Effector CD4-positive, alpha-beta T cell (primary cell): ENCODE measurements at places on chromosomes 1 and 21.

- no peak for DNase-seq
Observed at GRCh38 chr1:227792216-227793078, 23.0 kb upstream of the PRSS38 start.

DNA sequence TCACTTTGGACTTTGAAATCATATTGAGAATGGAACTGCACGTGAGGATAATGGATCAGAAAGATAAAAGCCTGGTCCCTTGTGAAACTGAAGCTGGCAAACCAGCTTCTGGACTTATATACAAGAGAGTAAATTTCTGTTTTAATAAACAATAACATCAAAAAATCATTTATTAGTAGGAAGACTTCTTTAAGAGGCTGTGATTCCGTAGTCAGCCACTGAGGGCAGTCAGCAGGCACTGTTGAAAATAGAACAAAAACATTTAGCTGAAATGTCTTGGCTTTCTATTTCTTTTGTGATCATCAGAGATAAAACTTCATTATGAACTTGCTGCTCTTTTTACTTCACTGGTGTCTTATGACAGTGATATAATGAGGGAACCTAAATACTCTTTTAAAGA lies 489.4 kb downstream of the PCP4 start:
- DNase-seq: no peak

GRCh38 chr1:17244821-17245740 lies 3.8 kb upstream of the PADI3 start:
- DNase-seq: no peak

DNA sequence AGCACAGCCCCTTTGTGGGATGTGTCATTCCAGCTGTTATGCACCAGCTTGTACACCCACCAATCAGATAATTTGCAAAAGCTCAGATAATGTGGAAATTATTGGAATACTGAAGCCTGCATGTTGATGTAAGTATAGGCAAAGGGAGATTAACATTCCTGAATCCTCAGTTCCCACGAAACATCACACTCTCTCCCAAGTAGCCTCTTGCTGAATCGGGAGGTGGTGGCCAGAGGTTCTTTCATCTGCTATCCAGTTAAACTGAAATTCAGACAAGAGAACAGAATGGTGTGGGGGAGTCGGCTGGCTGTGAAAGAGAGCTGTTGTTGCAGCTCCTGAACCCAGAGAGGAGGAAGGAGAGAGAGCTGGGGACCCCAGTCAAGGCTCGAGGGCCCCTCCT lies 170.9 kb downstream of the ZBTB18 start:
- no peak for DNase-seq

DNA sequence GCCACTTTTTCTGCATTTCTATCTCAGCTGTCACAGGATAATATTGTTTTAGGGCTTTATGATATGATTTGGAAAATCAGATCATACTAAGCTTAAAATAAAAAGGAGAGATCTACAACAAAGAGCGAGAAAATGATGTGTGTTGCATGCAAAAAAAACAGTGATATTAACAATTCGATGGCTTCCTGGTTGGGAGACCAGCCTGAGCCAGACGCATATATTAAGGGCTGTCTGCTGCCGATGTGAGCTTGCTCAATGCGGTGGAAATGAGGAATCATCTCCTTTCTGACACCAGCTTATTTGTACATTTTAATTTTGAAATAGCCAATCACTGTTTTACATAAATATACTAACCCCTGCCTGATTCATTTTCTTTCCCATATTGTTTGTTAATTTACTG lies 862.6 kb downstream of the USP25 start:
- no peak for DNase-seq

DNA sequence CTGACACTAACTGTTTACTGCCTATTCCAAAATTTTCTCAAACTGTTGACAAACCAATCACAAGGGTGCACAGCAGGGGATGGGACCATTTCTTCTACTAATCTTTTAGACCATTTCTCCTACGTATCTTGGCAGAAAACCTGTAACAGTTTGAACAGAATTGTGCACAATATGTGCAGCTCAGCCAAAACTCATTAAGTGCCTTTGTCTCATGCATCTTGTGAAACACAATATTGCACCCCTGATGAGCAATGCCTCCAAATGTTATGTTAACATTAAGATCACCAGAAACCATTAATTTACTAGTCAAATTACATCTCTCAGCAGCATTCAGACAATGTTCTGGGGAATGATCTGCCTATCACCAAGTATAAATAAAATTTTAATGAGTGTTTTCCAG lies 247.5 kb downstream of the NRIP1 start:
- no peak for DNase-seq

DNA sequence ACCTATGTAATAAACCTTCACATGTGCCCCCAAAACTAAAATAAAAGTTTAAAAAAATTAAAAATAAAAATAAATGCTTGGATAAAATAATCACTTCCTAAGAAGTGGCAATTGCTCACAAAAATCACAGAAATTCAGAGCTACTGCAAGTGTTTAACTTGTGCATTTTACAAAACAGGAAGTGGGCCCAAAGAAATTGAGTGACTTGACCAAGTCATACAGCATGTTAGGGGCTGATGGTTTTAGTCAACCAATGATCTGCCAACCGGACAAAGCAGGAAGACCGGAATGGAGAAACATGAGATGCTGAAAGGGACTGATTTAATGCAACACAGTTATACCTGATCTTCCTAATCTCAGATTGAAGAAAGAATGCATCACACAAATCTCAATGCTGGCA lies 96.5 kb downstream of the SMYD2 start:
- DNase-seq: no peak
